ENCODE measurements at places on chromosomes 2 and 18.

- no peak for DNase-seq
Measured at GRCh38 chr2:65017335-65017734, 28.1 kb downstream of the SLC1A4 start.

GRCh38 chr2:199144546-199144945 lies 313.2 kb downstream of the SATB2 start:
- no peak for DNase-seq

DNA sequence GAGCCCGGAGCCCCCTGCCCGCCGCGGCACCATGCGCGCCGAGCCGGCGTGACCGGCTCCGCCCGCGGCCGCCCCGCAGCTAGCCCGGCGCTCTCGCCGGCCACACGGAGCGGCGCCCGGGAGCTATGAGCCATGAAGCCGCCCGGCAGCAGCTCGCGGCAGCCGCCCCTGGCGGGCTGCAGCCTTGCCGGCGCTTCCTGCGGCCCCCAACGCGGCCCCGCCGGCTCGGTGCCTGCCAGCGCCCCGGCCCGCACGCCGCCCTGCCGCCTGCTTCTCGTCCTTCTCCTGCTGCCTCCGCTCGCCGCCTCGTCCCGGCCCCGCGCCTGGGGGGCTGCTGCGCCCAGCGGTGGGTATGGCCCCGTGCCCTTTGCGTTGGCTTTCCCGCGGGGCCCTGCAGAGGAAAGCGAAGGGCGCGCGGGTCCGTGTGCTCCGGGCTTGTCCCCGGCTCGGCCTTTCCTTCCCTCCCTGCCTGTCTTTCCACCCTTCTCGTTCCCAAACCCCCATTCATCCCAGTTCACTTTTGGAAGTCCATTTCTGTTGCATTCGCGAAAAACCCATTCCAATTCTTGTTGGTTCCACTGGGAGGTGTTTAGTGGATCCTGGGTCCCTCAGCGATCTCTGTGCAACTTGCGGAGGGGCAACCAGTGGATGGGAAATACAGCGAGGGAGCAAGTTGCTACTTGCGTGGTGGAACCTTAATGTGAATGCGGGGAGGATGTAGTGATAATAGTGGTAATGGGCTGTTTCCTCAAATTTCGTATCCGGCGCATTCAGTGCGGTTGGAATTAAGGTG lies 599 bp downstream of the ADAM23 start:
- DNase-seq: no peak

DNA sequence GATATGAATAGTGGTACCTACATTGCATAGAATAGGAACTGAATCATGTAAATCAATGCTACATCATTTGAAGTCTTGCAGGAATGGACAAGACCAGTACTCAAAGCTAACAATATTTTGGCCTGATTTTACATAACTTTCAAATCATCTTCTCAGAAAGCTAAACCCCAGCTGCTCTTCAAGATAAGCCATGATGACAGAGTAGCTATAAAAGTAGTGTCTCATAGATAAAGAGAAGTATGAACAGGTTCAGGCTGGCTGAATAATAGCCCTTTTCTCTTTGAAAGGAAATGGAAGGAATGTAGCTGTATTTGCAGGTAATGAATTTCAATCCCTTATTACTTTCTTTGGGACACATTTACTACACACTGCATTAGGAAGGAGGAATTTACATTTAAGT lies 28.2 kb downstream of the TSPYL6 start:
- no peak for DNase-seq

DNA sequence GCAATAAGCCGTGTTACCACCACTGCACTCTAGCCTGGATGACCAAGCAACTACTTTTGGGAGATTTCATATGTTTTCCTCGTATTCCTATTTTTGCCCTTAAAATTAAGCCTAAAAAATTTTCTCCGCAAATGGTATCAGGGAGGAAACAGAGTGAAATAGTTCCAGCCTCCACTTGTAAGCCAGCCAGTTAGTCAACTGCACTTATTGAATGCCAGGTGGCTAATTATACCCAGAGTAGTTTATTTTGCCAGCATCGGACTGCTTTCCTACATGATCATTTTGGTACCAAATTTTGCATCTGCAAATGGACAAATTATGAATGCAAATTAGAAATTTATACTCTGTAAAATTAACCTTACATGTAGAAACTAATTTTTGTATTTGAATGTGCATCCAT lies 90.2 kb upstream of the ARHGAP28 start:
- DNase-seq: no peak

- DNase-seq: no peak
Measured at GRCh38 chr18:31454066-31454708, 6.6 kb downstream of the DSG3 start.

DNA sequence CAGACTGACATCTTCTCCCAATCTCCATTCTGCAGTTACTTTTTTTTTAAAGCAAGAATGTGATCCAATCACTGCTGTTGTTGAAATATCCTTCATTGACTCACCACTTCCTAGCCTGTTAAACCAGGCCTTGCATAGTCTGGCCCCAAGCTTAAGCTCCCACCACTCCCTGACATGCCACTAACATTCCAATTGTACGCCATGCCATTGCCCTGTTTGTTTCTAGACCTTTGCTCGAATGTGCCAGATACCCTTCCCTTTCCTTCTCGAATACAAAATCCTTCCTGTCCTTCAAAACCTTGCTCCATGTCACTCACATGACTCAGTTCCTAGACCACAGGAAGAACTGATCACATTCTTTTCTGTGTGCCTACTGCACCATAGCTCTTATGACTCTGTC lies 224.2 kb downstream of the CYRIA start:
- no peak for DNase-seq

- no peak for DNase-seq
Measured at GRCh38 chr2:191824398-191824797, 22.5 kb downstream of the CAVIN2 start.
